ENCODE measurements at places on chromosomes 5 and 9.

GRCh38 chr9:91033797-91034196 is 232.2 kb downstream of the SYK start:
- peak; percentile 51 for DNase-seq

- DNase-seq, result no peak
These were observed 129.2 kb upstream of the FST start for GRCh38 chr5:53350991-53351770.

DNA sequence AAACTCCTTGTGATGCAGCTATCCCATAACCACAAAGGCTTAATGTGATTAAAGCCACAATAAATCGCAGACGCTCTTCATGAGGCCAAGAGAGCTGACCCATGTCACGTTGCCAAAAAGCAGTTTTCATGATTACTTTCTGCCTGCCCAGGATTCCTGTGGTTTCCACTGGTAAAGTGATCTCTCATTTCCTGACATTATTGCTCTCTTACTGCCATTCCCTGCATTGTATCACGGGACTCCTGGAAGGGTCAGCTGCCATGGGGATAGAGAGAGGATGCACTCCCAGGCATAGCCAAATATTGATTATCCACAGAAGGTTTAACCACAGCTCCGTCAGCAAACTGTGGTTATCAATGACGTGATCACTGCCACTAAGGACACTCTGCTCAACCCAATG is 103.8 kb upstream of the SLC1A3 start:
- DNase-seq, result no peak

- DNase-seq, result no peak
These were observed 109.9 kb downstream of the MEGF10 start for GRCh38 chr5:127400539-127400938.

DNA sequence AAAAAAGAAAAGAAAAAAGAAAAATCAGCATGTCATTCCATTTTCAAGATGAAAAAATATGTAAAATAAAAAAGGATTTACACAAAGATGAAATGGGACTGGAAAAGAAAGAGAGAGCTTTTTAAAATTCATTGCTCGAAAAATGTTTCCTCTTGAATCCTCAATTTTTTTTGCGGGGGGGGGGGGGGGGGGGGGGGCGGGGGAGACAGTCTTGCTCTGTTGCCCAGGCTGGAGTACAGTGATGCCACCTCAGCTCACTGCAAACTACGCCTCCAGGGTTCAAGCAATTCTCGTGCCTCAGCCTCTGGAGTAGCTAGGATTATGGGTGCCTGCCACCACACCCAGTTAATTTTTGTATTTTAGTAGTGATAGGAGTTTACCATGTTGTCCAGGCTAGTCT is 16.5 kb downstream of the PFDN1 start:
- DNase-seq, result no peak

GRCh38 chr5:175836737-175837136 is 34.6 kb upstream of the CPLX2 start:
- DNase-seq, result no peak

DNA sequence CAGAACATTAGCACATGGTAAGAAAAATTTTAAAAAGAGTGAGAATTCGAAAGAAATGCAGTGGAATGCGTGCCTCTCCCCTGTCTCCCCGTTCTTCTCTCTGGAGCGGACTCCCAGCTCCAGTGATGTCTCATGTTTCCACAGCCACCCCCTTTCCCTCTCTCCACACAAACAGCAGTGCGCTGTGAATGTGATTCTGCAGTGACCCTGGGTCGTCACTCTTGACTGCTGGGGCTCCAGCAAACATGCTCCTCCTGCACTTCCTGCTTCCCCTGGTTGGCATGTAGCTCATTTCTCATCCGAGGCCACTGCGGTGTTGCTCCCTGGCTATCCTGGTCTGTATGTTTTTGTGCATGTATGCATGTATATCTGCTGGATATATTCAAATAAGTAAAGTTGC is 13.3 kb downstream of the PHF2 start:
- DNase-seq, result no peak

DNA sequence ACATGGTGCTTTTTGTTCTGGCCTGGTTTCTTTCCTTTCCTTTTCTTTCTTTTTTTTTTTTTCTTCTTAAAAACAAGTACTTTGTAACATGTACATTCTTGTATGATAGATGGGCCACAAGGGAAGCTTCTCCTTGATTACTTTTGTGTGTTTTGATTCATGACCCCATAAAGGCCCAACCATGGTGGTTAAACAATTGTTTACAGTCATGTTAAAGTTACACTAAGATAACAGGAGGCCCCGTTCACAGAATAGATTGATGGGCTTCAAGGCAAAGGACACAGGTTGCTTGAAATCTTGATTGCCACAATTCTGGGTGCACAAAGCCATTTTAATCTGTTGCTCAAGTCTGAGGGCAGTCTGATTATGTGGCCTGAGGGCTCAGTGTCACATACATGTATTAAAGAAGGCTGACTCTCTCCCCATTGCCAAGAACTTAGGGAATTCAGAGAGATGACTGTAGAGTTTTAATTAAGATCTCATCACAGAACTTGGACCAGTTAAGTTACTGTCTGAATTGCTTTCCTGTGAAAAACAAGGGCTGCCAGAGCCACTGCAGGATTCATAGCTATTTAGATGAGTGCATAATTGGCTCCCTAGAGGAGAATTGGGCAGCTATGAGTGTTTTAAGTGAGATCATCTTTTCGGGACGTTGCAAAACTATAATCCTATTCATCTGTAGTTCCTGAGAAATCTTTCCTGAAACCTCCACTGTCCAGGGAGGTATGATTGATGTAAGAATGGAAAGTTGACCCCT is 163.4 kb downstream of the TLE4 start:
- DNase-seq, result no peak

GRCh38 chr5:169089343-169089742 is 211.6 kb downstream of the SLIT3 start:
- DNase-seq, result no peak

DNA sequence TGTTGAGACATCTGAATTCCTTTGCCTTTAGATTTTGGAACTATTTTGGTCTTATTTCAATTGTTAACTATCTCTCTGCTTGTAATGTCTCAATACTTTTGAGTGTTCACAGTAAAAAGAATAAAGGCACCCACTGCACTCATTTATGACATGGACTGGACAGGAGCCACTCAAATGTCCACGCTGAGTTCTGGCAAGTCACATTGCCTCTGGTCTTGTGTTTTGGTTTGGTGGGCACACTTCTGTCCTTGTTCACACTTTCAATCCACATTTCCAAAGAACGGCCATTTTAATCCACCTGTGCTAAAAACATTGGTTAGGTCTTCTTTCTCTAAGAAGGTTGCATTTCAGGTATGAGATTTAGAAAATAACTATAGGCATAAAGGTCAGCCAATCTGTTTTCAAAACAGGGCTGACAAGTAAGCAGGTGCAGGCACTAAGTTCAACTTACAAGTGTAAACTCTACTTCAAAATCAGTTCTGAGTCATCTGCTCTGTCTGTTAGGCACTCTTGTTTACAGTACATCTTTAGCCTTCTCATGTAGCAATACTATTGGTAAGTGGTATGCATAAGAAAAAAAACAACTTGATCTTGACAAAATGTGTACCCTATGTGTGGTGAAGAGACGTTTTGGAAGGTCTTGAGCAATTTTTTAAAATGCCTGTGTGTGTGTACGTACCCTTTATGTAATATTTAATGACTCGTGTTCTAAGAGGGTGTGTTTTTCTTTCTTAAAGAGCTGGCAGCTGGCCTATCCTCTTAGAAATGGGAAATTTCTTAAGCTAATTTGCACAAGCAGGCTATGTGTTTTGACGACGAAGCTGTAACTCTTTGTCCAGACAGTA is 31.5 kb upstream of the ZFAND5 start:
- DNase-seq, result no peak

- no peak for DNase-seq
These were observed 63.4 kb upstream of the SREK1 start for GRCh38 chr5:66080664-66081063.

DNA sequence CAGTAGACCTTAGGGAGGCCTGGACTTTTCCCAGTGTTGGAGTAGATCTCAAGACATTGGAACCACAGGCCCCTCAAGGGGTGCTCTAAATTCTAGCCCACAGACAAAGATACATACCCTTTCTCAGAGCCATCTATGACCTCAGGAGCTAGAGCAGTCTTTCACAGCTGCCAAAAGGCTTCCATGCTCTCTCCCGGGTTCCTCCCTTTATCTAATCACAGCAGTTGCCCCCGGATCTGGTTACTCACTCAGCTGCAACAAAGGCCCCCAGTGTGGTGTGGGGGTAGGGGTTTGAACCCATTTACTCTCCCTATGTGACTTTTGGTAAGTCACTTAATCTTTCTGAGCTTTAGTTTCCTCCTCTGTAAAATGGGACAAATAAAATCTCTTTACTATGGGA is 27.0 kb downstream of the POU4F3 start:
- no peak for DNase-seq

- DNase-seq, result no peak
These were observed 72.8 kb downstream of the APBA1 start for GRCh38 chr9:69599232-69599971.

- no peak for DNase-seq
These were observed 11.7 kb upstream of the STING1 start for GRCh38 chr5:139494256-139494655.

DNA sequence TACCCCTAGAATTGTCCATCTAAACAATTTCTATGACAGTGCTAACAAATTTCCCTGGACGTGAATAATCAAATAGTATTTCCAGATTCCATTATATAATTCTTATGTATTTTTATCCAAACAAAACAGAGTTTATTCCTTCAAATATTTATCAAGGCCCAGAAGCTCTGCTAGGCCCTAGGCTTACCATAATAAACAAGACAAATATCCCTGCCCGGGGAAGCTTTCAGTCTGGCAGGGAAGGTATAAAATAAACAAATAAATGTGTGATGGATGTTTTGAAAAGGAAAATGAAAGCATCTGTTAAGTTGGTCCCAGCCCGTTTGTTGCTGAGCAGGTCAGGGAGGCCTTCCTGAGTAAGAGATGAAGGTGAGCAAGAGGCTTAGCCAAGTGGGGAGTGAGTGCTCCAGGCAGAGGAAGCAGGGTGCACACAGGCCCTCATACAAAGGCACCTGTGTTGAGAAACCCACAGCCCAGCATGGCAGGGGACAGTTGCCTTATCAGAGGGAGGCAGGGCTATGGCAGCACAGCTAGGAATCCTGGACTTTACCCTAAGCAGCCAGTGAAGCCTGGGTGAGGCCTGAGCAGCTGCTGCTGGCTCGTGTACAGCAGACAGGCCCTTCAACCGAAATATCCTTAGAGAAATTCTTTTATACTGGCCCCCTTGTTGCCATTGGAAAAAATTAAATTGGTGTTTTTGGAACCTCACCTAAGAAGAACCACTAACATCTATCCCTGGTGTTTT is 7.7 kb upstream of the SLC35D2 start:
- peak; percentile 27 for DNase-seq

DNA sequence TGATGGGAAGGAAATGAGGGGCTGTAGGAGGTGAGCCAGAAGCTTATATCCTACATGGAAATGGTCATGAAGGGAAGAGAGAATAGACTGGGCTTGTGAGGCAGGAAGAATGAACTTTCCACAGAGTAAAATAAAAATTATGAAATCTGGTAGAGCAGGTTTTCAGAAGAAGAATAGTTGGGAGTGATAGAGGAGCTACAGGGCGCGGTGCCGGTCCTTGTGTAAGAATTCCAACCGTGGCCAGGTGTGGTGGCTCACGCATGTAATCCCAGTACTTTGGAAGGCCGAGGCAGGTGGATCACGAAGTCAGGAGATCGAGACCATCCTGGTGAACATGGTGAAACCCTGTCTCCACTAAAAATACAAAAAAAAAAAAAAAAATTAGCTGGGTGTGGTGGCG is 8.9 kb upstream of the UNC13B start:
- DNase-seq, result no peak

- DNase-seq, result no peak
These were observed 120.8 kb upstream of the SLC27A6 start for GRCh38 chr5:128844354-128844923.

DNA sequence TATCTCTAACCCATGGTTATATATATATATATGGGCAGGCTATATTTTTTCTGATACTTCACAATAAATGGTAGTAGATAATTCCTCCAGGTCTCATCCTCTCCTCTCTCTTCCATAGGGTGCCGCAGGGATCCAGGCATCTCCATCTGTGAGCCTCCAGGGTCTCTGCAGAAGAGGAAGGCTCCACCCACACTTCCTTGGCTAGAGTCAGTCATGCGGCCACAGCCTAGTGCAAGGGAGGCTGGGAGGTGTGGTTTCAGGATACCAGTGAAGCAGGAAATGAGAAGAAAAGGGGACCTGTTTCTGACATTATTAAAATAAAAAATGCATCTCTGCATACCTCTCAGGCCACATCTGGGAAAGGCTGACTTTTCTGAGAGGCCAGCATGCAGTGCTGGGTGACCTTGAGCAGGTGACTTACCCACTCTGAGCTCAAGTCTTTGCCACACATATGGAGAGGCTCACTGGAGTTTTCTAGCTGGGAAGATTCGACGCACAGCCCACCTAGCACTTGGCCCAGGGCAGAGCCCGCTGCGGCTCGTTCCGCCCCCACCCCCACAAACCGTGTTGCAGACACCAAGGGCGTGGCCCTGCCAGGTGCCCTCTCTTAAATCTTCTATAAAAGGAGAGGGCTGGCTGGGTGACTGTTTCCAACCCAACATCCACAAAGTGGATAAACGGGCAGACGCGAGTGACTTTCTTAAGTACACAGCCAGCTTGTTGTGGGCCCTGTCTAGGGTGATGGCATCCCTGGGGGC is 47.9 kb downstream of the OLFM1 start:
- DNase-seq, result no peak

DNA sequence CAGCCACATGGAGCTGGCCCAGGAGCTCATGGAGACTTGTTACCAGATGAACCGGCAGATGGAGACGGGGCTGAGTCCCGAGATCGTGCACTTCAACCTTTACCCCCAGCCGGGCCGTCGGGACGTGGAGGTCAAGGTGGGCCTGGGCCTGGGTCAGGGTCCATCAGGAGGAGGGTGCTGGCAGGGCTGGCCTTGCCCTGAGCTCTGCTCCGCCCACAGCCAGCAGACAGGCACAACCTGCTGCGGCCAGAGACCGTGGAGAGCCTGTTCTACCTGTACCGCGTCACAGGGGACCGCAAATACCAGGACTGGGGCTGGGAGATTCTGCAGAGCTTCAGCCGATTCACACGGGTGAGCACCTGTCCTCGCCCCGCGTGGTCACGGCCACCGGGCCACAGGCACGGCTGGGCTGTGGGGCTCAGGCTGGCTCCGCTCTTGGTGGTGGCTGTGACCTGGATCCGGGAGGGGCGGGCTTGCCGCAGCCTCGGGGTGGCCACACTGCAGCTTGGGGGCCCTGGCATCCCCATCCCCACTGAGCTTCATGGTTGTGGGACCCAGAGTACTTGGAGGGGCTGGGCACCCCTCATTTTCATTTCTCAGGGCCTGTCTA is 7.1 kb downstream of the DPP7 start:
- DNase-seq, result no peak

- DNase-seq, result no peak
These were observed 5.9 kb upstream of the QRFP start for GRCh38 chr9:130902204-130903185.

GRCh38 chr5:119354537-119355243 is 1.1 kb upstream of the TNFAIP8 start:
- DNase-seq, result no peak

- no peak for DNase-seq
These were observed 2051.3 kb upstream of the CDH9 start for GRCh38 chr5:29089591-29090130.

Measured in CD4-positive, alpha-beta T cell treated with Interferon alpha-2 for 1 hour (primary cell).